ENCODE measurements at places on chromosomes 5 and 9.
A peak's percentile ranks its signal among the peaks of the same experiment; 100 is the strongest.

- DNase-seq, result no peak
Observed at GRCh38 chr5:81066102-81066501, 105.9 kb downstream of the RASGRF2 start.

DNA sequence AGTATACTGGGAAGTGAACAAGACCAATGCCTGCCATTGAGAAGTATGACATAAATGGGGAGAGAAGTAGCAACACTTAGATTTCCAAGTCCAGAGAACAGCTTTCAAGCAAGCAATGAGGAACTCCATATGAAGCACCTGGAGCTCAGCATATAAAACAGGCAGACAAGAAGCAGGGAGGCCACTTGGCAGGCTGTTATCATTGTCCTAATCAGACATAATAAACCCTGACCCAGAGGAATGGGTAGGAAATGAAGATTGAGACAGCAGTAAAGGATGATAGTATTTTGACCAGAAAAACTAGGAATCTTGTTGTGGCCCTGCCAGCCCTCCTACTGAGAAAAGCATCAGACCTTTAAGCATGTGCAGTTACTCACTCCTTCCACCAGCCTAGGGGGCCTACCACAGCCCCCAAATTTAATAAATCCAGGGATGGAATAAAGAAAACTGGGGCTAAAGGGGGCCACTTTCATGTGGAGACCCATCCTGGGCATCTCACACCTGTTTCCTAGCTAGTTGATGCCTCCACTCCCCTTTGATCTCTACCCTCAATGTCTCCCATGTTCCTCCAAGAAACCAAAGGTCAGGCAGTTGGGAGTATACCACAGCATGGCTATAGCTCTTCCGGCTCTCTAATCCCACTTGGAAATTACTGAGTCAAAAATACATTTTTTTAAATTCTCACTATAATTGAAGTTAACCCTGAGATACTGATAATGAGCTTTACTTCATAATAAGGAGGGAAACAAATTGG, 135.1 kb downstream of the SIL1 start:
- DNase-seq, result no peak

GRCh38 chr9:97908705-97909104, 13.6 kb downstream of the TRMO start:
- no peak for DNase-seq

DNA sequence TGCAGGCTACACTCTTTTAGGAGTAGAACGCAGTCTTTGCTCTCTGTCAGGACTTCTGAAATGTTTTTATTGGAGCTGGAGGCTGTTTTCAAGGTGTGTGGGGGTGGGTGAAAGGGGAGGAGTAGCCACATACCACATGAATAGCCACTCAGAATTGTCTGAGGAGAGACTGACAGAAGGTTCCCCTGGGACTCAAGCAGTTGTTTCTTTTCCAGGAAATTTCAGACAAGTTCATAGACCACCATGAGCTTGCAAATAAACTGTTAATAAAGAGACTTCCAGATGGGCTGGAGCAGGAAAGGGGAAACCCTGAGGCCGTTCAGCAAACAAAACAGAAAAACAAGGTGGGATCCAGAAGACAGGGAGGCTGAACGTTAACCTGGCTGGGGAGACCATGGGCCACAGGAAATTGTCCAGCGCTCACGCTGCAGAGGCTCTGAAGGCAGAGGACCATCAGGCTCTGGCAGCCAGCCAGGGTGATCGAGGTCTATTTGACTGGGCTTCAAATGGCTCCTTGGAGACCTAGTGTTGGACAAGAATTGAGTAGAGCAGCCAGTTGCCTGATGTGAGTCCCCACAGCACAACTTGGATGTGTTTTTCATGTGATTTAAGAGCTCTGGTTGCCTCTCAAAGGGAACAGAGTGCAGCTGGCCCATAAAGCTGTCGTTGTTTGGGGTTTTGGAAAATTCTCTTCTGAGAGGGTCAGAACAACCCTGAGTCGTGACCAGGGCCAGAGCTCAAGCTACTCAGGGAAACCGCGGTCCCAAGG, 159.2 kb upstream of the RAI14 start:
- no peak for DNase-seq

- DNase-seq, result peak; percentile 56
Observed at GRCh38 chr5:14628346-14628745, 36.2 kb upstream of the OTULIN start.

- no peak for DNase-seq
Observed at GRCh38 chr9:136036050-136036449, 59.0 kb downstream of the NACC2 start.

DNA sequence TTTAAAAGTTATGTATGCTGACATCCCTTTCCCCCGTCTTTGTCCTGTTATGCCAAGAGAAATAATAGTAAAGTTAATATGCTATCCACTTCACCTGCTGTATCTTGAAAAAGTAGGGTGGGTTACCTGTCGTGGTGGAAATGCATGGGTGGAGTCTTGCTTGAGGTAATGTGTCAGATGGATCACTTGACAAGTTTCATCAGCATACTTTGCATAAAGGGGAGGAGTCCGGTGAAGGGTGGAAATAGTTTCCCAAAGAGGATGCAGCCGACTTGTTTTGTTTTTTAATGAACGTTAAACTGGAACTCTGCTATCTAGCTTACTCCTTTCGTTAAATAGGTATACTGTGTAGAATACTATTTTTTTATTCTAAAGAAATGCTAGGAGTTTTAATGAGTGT, 9.0 kb upstream of the DMRT3 start:
- no peak for DNase-seq

GRCh38 chr5:131630963-131631350, 4.1 kb downstream of the RAPGEF6 start:
- no peak for DNase-seq

DNA sequence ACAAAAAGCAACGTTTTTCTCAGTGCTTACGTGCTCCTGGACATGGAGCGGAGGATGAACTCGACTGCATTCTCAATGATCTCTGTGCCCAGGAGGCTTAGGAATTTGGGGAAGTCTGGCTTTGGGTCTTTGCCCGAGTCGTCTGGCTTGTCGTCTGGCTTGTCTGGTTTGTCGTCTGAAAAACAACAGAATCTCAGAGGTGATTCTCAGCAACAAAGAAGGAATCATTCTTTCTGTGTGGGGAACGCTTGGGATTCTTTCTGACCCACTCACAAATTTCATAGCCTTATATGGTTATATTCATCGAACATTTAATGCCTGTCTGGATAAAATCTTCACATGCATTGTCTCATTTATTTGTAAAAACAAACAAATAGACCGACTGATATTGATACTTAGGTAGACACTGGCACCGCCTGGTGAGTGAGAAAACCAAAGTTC, 4.7 kb downstream of the C5orf46 start:
- DNase-seq, result no peak

DNA sequence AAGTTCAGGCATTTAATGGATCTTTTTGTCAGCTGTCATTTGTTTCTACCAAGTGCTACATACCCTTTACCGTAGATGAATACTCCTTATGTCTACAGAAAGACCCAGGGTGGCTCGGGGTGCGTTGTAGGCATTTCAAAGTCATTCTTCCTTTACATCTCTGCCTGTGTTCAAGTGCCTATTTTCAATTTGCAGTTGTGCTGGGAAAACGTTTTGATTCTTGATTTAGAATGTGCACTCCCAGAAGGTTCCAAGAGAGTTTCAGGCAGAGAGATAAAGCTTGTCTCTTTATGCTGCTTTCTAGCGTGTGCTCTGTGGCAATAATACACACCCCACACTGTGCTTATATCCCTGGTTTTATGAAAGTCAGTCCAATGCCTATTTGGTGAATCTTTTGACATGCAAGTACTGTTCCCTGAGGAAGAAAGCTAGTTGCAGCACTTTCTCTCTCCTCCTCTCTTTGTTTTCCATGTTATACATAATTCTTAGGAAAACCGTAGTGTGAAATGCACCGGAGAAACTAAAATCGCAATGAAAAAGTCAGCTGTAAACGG, 828.1 kb upstream of the ZNF608 start:
- no peak for DNase-seq

- DNase-seq, result no peak
Observed at GRCh38 chr9:109164042-109164441, 3.0 kb downstream of the FRRS1L start.

- no peak for DNase-seq
Observed at GRCh38 chr5:123865641-123866040, 353.7 kb downstream of the CSNK1G3 start.

GRCh38 chr5:79640571-79641055, 28.4 kb downstream of the TENT2 start:
- DNase-seq, result no peak
